Effector memory CD4-positive, alpha-beta T cell (primary cell): ENCODE measurements at places on chromosomes 7 and 10.

- no peaks in the 10 kb centered on the region for H3K27me3 ChIP-seq
- no peaks in the 10 kb centered on the region for H3K36me3 ChIP-seq
- no peak for DNase-seq
- no peaks in the 10 kb centered on the region for H3K4me1 ChIP-seq
These were observed 137.4 kb downstream of the LHPP start for GRCh38 chr10:124598773-124599587.

DNA sequence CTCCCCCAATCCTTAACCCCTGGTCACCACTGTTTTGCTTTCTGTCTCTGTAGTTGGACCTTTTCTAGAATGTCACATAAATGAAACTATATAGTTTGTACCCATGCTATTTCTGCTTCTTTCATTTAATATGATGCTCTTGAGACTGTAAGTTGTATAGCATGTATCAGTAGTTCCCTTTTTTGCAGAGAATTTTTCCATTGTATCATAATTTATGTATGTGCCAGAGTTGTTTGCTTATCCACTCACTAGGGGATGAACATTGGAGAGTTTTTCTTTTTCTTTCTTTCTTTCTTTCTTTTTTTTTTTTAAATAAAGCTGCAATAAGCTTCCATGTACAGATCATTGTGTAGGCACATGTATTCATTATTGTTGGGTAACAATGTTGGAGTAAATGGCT is 544.8 kb downstream of the CNTNAP2 start:
- no peak for DNase-seq
- no peaks in the 10 kb centered on the region for H3K4me1 ChIP-seq
- H3K27ac ChIP-seq, result no peak overlapping the region
- H3K27me3 ChIP-seq, result no peaks in the 10 kb centered on the region

- H3K36me3 ChIP-seq, result no peaks in the 10 kb centered on the region
- H3K4me3 ChIP-seq, result no peak overlapping the region
- no peaks in the 10 kb centered on the region for H3K27me3 ChIP-seq
- H3K4me1 ChIP-seq, result no peaks in the 10 kb centered on the region
These were observed 483.1 kb downstream of the RPS24 start for GRCh38 chr10:78516756-78517155.

DNA sequence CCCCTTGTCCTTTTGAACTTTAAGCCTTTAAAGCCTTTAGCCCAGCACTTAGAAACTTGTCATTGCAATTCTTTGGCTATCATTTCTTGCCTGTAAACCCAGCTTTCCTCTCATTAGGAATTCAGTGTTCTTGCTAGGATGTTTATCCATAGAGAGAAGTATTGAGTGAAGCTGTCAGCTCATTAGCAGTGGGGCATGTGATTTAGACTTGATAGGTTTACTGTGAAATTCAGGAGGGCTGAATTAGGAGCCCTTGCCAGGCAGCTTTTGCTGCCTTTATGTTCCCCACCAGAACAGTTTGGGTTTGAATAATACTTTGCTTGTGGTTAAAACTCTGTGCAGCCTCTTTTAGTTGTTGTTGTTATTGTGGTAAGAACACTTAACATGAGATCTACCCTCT is 39.5 kb downstream of the LHFPL3 start:
- H3K27me3 ChIP-seq, result no peaks in the 10 kb centered on the region
- no peak for DNase-seq
- no peak overlapping the region for H3K4me3 ChIP-seq

- no peaks in the 10 kb centered on the region for H3K36me3 ChIP-seq
- H3K4me3 ChIP-seq, result no peak overlapping the region
- no peaks in the 10 kb centered on the region for H3K27me3 ChIP-seq
- H3K4me1 ChIP-seq, result no peaks in the 10 kb centered on the region
These were observed 199.3 kb upstream of the FZD1 start for GRCh38 chr7:91064938-91065337.
